ENCODE measurements at places on chromosomes 11 and 22.
A peak's percentile ranks its signal among the peaks of the same experiment; 100 is the strongest.

- no peak for DNase-seq
Measured at GRCh38 chr22:48486134-48486532, 1341.5 kb downstream of the BRD1 start.

- DNase-seq: no peak
Measured at GRCh38 chr11:12260731-12261521, 116.4 kb upstream of the PARVA start.

DNA sequence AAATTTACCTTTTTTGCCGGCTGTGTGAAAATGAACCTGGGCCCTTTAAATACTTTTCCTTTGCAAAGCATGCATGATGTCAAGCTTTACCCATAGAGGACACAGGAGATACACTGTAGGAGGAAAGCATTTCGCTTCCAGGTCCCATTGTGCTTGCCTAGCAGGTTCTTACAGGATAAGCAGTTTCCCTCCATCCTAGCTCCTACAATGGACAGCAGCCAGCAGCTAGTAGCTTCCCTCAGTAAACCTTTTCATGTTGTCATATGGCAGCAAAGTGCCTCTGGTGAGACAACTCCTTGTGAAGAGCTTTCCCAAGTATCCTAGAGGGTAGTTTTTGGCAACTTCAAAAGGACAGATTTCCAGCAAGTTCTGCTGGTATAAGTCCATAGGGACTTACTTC lies 78.4 kb downstream of the RBFOX2 start:
- no peak for DNase-seq

DNA sequence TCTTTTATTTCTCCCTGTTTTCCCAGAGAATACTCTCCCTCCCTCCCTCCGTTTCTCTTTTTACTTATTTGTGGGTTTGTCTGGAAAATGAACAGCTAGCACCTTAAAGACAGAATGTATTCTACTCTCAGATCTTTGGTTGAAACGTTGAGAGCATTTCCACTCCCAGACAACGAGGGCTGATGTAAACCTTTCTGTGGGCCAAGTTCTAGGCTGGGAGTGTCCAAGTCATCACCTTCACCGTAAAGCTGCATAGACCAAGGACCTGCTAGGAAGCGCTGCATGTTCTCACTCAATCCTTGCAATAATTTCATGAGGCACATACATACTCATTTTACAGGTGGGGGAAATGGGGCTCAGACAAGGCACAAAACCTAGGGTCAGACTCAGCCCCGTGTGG lies 32.4 kb downstream of the MYH9 start:
- no peak for DNase-seq

- DNase-seq: peak; percentile 94
Measured at GRCh38 chr11:65261591-65262380, at the start of gene POLA2. POLA2 (plus strand) TSS chr11:65261962; CDS start chr11:65262293, 331 bp downstream.

DNA sequence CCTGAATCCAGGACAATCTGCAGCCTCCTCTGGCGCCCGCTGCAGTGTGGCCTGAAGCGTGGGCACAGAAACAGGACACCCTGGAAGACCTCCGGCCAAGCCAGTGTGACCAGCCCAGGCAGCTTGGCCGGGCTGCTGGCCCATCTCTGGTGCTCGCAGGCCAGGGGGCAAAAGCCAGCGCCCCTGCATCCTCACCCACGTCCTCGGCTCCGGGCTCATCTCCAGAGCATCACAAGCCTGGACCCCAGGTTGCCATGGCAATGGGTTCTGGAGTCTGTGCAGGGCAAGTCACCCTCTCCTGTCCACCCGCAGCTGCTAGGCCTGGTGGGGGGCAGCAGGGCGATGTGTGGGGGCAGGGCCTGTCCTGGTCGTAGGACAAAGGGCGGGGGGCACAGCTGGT lies 9.3 kb upstream of the PDGFB start:
- no peak for DNase-seq

DNA sequence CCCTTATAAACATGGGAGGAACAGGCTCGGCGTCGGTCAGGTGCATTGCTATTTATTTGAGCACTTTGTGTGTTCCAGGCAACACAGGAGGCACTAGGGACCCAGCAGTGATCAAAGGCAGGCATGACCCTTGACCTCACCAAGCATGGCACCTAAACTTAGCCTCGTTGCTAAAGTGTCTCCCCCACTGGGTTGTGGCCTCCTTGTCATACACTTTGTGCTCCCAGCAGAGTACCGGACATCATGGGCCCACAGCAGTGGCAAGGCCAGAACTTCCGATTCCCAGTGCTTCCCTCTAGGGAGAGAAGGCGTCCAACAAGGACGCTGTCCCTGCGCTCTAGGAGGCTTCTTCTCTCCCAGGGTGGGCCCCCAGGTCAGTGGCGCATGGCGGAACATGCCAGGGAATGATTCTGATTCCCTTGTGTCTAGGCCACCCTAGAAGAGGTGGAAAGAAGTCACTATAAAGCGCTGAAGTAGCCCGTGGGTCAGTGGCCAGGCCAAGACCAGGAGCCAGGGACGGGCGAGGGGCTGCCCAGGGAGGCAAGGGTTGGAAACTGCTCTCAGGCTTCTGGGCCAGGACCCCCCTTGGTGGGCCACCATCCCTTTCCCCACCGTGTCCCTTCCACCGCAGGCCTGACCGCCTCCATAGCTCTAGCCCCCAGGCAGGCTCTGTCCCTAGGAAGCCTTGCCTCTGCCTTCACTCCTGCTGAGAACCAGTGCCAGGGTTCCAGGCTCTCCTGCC lies 19.7 kb downstream of the TOM1 start:
- no peak for DNase-seq

DNA sequence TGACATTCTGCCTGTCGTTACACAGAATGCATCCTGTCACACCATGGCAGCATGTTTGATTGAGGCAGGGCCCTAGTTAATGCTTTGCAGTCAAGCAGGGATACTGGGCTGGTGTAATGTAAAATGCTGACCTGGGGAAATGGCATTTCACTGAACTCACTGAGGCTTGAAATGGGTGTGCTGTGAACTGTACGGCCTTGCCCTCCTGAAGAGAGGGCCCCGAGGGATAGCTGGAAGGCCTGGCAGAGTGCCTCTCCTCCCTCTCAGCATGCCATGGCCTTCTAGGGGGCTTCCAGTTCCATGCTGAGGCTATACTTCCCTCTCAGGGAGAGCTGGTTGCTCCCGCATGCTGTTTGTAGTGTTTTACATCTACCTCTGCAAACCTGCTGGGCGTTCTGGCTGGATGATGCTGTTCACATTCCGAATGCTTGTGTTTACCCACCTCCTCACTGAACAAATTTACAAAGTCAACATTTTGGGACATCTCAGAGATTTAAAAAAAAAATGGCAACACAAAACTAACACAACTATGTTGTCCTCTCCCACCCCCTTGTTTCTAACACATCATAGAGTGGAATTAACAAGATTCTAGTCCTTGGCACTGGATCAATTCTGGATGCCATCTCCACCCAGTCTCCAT lies 416.7 kb upstream of the CADM1 start:
- no peak for DNase-seq

GRCh38 chr22:16838073-16838472 lies 12.9 kb upstream of the XKR3 start:
- no peak for DNase-seq

DNA sequence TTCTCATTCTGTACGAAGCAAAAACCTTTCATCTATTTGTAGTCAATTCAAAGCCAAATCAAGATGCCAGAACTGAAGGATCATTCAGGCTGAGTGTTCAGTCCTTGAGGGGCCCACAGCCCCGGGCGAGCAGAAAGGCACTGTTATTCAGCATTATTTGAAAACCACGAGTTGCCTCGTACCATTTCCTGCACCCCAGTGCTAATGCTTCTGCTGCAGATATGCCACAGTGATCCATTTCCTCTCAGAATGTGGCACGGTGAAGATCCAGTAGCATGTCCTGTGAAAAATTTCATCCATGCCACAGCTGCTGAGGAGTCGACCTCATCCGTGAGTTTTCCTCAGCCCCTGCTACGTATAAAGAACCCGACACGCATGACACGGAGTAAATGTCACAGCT lies 85.4 kb downstream of the OSBP2 start:
- DNase-seq: no peak

- no peak for DNase-seq
Measured at GRCh38 chr11:123457187-123457770, 27.2 kb downstream of the GRAMD1B start.

- DNase-seq: no peak
Measured at GRCh38 chr11:35387111-35387982, 32.0 kb downstream of the SLC1A2 start.

DNA sequence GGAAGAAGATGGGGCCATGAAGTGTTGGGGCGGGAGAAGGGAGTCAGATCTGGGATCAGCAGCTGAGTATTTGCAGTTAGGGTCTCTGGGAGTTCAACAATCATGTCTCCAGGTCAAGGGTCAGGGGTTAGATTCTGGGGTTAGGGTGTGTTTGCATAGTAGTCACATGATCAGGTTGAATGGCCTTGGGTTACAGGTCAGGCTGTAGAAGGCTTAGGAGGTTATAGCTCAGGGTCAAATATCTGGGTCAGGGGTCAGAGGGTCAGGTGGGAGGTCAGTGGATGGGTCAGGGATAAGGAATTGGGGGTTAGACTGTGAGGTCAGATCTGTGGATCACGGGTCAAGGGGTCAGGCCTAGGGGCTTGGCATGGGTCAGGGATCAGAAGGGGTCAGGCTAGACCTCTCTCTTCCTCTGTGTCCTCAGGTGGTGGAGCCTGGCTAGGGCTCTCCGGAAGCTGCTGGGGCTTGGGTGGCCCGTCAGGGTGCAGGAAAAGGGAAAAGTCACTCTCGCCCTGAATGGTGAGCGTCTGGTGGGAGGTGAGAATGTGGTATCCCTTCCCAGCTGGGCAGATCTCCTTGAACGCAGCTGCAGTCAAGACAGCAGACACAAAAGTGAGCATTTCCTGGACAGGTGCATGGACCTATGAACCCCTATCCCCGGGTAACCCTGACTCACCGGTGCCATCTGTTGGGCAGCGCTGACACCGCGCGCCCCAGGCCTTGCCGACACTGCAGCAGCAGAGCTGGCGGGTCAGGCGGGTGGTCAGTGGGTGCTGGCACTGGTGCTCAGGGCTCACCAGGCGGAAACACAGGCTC lies 6.4 kb downstream of the LTBP3 start:
- DNase-seq: peak; percentile 71

- peak; percentile 91 for DNase-seq
Measured at GRCh38 chr11:65662799-65663638, at the start of gene RELA. RELA (minus strand) TSS chr11:65662916; CDS start chr11:65662832, 84 bp downstream.

DNA sequence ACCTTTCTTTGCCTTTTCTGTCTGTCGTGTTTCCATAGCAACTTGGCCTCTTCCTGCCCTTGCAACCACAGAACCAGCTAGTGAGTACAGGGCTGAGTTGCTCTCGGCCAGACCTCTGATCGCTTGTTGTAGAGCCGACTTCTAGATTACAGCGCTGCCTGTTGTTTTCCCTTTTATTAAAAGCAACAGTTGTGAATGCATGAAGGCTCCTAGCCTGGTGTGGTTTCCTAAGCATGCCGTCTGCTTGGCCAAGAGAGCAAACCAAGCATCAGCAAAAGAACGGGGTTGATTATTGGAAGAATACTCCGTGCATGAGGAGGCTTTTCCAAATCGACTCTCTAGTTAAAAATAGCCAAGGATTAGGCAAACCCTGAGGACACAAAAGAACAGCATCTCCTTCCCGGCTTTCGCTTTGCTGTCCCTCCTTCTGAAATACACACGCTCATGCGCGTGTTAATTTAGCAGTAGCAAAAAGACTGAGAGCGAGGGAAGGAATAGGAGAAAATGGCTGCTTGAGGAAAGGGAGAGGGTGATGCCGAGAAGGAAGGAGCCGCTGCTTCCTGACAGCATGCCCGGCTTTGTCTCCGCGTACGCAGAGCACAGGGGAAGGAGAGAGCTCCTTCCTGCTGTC lies 71.5 kb upstream of the TTC12 start:
- no peak for DNase-seq

- DNase-seq: no peak
Measured at GRCh38 chr11:7204778-7205177, 46.9 kb upstream of the SYT9 start.

- no peak for DNase-seq
Measured at GRCh38 chr11:133778161-133778560, 67.2 kb downstream of the SPATA19 start.

DNA sequence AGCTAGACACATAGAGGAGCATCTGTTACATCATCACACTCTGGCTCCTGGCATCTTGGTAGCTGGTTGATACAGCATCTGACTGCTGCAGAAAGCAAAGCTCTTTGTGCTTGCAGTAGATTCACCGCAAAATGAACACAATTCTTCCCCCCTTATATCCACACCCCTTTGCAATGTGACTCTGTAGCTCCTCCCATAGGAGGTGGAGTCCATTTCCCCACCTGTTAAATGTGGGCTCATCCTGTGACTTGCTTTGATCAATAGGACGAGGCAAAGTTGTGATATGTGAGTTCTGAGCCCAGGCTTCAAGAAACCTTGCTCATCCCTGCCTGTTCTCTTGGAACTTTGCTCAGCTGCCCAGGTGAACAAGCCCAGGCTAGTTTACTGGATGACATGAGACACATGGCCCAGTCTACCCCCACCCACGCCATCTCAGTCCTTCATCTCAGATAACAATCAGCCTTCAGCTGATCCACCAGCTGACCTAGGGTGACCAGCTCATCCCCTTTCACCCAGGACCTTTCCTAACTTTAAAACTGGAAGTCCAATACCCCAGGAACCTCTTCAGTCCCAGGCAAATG lies 272.2 kb downstream of the TENM4 start:
- no peak for DNase-seq

- DNase-seq: no peak
Measured at GRCh38 chr11:117851106-117851505, 25.4 kb downstream of the FXYD6 start.

- DNase-seq: no peak
Measured at GRCh38 chr22:46551996-46552395, 14.6 kb upstream of the CELSR1 start.

DNA sequence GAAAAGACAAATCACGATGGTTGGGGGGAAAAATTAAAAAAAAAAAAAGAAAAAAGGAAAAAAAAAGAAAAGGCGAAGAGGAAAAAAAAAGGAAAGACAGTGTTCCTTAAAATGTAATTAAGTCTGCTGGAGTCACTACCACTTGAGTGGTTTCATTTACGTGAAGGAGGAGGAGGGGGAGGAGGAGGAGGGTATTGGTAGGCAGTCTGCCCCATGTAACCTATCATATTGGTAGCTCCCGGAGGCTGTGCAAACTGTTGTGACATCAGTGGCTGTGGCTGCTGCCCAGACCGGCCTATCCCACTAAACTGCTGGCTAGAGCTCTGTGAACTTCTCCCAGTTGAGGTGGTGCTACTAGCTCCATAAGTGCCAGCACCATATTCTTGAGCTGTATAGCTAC lies 17.9 kb downstream of the KDELR3 start:
- no peak for DNase-seq
